Stimulated activated CD8-positive, alpha-beta memory T cell treated with anti-CD3 and anti-CD28 coated beads, Interleukin-7, amount 100 ng/mL, for 1 hour (primary cell): ENCODE measurements at places on chromosomes 12 and 14.

GRCh38 chr14:34781242-34781641 lies 66.8 kb upstream of the CFL2 start:
- no peak for DNase-seq

- DNase-seq = no peak
Observed at GRCh38 chr12:25830456-25830855, 128.0 kb upstream of the RASSF8 start.

DNA sequence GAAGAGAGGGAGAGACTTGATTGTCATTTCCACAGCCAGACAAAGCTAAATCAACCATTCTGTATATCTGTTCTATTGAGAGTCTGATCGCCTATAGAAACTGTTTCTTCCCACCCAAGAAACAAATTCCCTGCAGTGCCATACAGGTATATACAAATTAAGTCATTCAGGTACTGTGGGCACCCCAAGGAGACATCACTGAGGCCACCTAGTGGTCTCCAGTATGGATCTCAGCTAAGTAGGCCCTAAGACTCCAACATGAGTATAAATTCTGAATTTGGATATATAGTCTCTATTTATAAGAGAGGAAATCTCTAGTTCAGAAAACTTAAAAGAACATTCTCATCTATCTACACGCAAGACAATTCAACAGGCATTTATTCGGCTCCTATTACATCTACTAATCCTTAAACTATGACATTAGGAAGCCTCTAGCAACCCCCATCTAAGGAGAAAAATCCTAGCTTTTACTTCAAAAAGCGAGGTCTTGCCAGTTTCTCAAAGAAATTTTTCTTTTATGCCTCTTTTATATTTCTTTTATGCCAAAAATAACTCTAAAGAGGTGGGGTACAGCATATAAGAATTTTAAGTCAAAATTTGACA lies 62.6 kb downstream of the DCAF5 start:
- peak; percentile 2 for DNase-seq

- DNase-seq = no peak
Observed at GRCh38 chr14:104924421-104925213, at the start of gene PLD4. PLD4 (plus strand) TSS chr14:104924879; CDS start chr14:104927141, 2,262 bp downstream.

- DNase-seq = no peak
Observed at GRCh38 chr12:57766464-57767304, at the start of gene CYP27B1. CYP27B1 (minus strand) TSS chr12:57767078; CDS start chr12:57767041, 37 bp downstream.

DNA sequence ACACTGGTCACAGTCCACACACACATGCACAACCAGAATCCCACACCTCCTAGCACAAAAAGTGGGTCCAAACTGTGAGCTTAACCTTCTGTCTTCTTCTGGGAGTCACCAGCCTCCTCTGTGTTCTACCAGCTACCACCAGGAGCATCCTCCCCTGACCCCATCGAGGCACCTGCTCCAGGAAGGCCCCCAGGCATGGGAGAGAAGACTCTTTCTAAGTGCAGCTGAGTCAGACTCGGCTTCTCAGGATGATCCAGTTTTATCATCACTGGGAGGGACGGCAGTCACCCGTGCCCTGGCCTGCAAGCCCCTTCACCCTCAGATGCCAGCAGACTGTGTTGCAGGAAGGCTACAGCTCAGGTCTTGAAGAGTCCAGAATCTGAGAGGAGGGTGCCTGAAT lies 7.9 kb upstream of the ENDOU start:
- no peak for DNase-seq

GRCh38 chr14:97129639-97130038 lies 332.5 kb downstream of the VRK1 start:
- DNase-seq = no peak

GRCh38 chr14:103630364-103631108 lies 1.5 kb downstream of the KLC1 start:
- no peak for DNase-seq

GRCh38 chr14:99441157-99441870 lies 39.3 kb downstream of the SETD3 start:
- DNase-seq = no peak

- no peak for DNase-seq
Observed at GRCh38 chr14:53391156-53391555, 238.0 kb upstream of the DDHD1 start.

GRCh38 chr14:51294951-51295525 lies 55.0 kb downstream of the TMX1 start:
- no peak for DNase-seq

DNA sequence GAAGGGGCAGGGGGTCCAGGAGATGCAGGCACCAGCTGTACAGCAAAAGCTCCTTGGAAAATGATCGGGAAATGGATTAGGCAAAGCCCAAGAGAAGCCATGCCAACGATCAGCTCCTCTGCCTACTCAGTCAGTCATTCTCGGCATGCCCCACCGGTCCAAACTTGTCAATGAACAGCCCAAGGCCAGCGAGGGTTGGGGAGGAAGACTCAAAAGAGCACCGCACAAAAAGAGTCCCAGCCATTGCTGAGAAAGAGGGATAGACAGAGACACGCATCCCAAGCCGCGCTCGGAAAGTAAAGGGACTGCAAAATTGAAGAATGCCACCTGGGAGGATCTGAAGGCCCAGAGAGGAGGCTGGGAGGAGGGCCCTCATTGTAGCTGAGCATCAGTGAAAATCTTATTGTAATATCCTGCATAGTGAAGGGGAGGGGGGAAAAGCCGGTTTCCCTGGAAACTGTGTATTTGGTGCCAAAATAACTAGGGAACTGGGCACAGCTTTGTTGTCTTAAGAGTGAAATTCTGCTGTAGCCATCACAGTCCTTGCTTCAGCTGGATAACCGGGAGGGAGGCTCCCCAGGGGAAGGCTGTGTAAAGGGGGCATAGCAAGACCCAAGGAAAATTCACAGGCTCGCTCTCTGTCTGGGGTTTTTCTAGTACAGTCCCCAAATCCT lies 4.7 kb downstream of the KDM2B start:
- no peak for DNase-seq

GRCh38 chr12:45342171-45342570 lies 126.3 kb downstream of the ANO6 start:
- DNase-seq = no peak

- no peak for DNase-seq
Observed at GRCh38 chr14:74605531-74606223, 6.4 kb downstream of the LTBP2 start.

GRCh38 chr14:65750906-65751305 lies 338.4 kb downstream of the FUT8 start:
- DNase-seq = no peak

DNA sequence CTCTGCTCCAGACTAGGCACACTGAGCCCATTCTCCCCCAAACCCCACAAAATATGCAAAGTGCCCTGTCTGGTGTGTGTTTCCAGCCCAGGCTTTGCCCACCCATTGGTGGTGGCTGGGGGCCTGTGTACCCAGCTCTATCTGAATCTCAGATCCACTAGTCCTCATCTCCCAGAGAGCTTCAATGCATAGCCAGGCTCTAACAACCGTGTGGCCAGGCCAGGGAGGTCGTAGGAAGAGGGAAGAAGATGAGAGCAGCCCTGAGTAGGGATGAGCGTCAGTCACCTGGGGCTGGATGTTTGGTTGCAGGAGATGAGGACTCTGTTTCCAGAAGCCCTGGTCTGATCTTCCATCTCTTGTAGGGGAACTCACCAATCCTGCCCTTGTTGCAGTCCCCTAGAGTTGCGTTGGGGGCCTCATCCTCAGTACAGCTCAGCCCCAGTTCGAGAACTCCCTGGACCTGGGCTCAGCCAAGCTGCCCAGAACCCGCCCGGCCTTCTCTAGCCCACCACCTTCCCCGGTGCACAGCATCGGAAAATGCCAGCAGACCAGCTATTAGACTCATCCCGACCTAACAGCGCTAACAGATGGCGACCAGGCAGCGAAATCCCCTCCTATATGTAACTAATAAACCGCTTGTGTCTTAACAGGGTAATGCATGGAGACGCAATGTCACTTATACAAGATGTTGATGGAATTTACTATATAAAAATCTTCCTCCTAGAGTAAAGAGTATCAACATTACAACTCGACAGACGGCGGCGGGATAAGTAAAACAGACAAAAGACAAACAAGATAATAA lies 3.2 kb upstream of the LHX5 start:
- no peak for DNase-seq

GRCh38 chr14:70600382-70601157 lies at the start of gene MED6:
MED6 (minus strand) TSS chr14:70600655; CDS start chr14:70600637, 18 bp downstream.
- DNase-seq = peak; percentile 75

DNA sequence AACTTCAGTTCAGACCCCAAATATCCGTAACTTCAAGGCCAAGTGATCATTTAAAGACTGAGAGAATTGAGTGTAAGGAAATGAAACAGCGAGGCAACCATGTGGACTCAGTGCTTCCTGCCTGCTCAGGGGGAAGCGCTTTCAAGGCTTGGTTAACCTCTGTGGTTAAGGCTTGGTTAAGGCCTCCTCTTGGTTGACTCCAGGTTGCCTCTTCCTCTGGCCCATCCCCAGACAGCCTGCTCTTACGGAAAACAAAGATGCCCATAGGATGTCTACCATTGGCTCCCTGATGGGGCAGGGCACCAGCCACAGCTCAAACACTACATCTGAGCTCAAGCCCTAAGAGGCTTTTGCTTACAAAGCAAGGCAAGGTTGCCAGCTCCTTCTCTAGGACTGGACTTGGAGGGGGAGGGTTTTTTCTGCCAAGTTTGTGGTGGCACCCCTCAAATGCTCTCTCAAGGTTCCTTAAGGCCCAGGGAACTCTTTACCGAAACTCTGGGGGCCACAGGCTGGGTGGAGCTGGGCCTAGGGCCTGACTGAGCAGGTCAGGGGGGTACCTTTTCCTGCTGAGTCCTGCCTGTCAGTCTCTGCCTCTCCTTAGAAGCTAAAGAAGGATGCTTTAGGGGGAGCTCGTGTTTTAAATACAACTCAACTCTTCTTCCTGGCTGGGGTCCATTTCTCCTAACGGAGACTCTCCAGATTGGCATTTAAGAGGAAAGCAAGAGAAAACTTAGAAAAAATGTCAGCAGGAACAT lies 13.7 kb downstream of the COL2A1 start:
- DNase-seq = no peak

- DNase-seq = no peak
Observed at GRCh38 chr14:60573943-60574495, 65.1 kb downstream of the SIX6 start.

DNA sequence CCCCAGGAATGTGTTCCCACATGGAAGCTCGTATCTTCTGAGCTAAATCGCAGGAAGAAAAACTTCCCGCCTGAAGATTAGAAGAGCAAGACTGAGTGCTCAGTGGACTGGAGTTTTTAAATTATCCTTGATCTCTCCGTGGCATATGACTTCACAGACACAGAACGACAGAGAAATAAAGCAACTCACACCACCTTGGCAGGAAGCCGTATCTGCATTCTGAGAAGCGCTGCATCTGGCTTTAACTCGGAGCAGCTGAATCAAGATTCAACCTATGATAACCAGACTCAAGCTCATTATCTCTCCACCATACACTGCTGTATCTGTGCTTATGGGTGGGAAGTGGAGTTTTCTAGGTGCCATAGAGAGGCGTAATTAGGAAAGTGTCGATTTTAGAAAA lies 1482.7 kb downstream of the AACS start:
- no peak for DNase-seq

DNA sequence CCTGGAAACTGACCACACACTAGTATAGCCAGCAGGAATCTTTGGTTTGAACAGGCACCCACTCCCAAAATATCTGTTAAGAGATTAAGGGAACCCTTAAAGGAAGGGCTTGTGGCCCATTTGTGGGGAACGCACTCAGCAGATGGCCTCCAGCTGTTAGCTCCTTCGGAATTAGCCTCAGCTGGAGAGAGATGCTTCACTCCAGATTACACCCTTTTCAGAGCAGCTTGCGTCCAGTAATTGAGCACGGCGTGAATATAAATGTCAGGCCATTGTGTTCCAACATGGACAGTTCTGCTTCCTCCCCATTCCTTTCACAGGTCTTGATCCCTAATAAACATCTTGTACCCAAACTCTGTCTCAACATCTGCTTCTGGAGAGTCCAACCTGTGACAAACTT lies 397.8 kb downstream of the SEC23A start:
- DNase-seq = no peak

DNA sequence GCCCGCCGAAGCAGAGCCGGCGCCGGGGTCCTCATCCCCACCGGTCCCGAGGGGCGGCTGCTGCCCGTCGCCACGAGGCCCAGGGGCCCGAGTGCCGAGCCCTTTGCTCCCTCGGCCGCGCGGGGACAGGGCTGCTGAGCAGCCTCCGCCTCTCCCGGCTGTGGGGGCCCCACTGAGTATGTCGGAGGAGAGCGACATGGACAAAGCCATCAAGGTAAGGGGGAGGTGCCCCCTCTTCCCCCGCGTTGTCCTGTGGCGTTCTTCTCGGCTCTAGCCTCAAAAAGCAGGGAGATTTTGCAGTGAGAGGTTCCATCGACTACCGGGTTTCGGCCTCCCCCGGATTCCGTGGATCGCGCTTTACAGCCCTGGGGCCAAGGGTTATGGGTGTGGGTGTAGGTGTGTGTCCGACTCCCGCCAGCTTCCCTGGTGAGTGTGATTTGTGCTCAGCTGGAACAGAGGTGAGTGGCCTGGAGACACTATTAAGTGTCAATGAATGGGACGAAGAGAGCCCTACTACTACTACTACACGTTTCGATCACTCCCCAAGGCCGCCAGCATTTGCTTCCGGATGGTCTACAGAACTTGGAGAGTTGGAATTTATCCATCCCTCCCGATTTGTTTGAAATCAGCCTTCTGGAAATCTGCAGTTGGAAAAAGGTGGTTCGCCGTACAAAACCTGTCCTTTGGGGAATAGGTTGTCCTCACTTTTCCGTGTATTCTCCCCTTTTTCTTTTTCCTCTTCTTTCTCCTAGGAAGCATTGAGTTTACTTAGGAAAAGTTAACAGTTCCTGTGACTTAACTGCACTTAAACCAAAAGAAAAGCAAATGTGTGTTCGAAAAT lies 748 bp downstream of the MAPKAPK5 start:
- DNase-seq = peak; percentile 2

DNA sequence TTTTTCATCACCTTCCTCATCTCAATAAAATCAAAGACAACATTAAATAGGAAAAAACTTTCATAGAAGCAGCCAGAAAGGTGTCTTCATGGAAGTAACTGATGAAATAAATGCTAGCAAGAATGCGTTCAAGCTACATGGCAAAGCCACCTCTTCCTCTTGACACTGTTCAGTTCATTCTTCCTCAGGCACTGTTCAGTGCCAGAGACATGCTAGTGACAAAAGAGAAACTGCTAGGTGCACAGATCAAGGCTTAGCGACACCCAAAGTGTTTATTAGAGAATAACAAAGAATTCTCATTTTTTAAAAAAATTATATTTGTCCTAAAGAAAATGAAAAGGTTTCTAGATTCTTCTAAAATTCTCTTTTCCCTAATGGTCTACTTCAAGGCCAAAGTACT lies 7.2 kb downstream of the SLC11A2 start:
- no peak for DNase-seq

- DNase-seq = no peak
Observed at GRCh38 chr14:99363616-99364290, 91.8 kb upstream of the BCL11B start.

- DNase-seq = no peak
Observed at GRCh38 chr14:91378930-91379578, 38.6 kb downstream of the CCDC88C start.

- DNase-seq = no peak
Observed at GRCh38 chr14:65346474-65346873, 66.1 kb upstream of the FUT8 start.
